Activated CD4-positive, CD25-positive, alpha-beta regulatory T cell treated with anti-CD3 and anti-CD28 coated beads, Interleukin-2, amount 50 U/mL, for 16 hours (primary cell): ENCODE measurements at places on chromosomes 3 and 15.

GRCh38 chr15:76996526-76997401 is 1.8 kb downstream of the PSTPIP1 start:
- DNase-seq, result peak; percentile 16

DNA sequence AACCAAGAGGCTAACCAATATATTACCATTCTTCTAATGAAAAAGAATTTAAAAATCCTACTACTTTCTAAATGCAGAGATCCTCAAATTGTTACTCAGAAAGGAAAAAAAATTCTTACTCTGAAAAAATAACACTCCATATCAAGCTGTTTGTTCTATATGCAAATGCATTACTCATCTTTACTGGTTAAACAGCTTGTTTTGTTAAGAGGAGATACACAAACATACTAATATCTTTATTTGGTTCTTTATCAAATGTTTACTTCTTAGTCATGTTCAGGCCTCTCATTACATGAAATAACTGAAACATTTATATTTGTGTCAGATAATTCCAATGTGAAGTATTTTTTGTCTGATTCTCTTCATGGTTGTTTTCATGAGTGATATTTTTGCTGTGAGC is 146.8 kb downstream of the PCCB start:
- no peak for DNase-seq

- DNase-seq, result no peak
Measured at GRCh38 chr3:78919021-78919755, 848.6 kb downstream of the ROBO1 start.

GRCh38 chr3:116929505-116930222 is 220.1 kb downstream of the TUSC7 start:
- no peak for DNase-seq

DNA sequence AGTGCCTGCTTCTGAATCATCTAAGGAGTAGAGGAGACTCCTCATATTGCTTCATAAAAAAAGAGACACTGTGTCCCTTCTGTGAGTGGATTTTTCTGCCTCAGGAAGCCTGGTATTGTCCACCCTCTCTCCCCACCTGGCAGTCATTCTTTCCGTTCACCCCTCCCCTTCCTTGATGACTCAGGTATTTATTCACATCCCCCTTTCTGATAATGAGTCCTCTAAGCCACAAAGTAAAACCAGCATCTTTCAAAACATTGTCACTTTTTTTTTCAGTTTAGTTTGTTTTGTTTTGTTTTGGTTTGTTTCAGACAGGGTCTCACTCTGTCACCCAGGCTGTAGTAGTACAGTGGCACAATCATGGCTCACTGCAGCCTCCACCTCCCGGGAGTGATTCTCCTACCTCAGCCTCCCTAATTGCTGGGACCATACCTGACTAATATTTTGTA is 65.2 kb upstream of the UBE2E1 start:
- DNase-seq, result no peak

- no peak for DNase-seq
Measured at GRCh38 chr3:193977622-193978021, 158.3 kb upstream of the HES1 start.

DNA sequence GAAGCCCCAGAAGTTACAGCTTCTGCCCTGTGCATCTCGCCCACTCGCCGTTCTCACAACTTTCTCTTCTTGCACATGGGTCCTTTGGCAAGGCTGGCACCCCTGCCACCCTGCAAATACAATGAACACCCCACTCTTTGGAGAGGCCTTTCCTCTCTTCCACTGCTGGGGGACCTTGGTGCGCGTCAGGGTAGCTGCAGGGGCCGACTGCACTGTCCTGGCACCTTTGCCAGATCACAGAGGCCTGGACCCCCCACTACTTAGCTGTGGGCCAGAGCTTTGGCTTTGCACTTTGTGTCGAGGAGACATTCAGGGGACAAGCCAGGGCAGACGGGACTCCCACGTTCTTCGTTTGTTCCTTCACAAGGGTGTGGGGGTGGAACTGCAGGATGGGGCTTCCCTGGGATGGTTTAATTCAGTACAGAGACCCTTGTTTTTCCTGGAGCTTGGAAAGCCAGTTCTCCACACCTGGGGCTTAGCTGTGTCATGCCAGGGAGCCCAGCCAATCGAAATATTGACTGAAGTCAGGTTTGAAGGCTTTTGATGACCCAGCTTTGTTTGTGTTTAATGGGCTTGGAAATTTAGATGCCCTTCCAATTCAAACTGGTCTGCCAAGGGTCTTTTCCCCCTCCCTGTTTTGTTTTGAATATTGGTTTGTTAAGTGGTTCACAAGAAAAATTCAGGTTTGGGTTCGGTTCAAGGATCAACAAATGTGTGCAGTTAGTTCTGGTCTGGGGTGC is 256.1 kb upstream of the TLE3 start:
- DNase-seq, result no peak

GRCh38 chr3:119551598-119551997 is 7.8 kb downstream of the CD80 start:
- no peak for DNase-seq

GRCh38 chr3:181839039-181839915 is 127.6 kb downstream of the SOX2 start:
- DNase-seq, result no peak

DNA sequence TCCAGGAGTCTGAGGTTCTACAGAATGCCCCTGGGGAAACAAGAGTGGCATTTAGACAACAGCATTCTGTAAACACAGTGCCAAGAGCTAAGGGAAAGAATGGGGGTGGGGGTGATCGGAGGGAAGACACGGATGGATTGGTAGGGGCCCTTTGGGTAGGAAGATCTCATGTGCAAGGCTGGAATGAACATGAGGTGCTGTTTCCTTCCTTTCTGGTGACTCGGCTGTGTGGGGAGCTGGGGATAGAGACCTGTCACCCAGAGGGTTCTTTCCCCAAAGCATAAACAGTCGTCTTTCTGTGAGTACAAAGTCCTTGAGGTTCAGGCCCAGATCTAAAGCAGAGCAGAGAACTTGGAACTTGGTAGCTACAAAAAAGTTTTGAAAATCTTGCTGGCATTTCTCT is 11.7 kb downstream of the TPM1 start:
- DNase-seq, result no peak

- no peak for DNase-seq
Measured at GRCh38 chr15:84773716-84774115, 25.3 kb downstream of the ZNF592 start.

GRCh38 chr15:70150405-70150747 is 52.7 kb upstream of the TLE3 start:
- DNase-seq, result no peak

- DNase-seq, result no peak
Measured at GRCh38 chr15:66131831-66132230, 121.7 kb downstream of the MEGF11 start.

DNA sequence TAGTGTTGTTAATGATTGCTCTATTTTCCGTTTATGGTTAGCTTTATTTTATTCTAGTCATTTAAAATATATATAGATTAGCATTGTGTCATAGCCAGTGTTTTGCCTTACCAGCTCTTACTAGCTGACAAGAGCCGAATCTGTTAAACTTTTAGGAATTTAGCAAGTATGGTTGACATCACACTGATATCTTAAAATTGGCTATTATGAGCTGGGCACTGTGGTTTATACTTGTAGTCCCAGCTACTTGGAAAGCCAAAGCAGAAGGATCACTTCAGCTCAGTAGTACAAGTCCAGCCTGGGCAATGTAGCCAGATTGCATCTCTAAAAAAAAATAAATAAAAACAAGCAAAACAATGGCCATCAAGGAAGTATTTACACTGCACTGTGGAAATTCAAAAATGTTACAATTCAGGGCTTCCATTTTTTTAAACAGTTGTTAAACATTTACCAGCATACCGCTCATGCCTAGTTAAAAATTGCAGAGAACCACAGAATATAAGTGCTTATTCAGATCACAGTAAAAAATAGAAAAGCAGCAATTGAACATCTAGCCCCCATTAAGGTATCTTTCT is 208.4 kb upstream of the CGNL1 start:
- no peak for DNase-seq

GRCh38 chr3:156158656-156159295 is 38.4 kb downstream of the KCNAB1 start:
- DNase-seq, result no peak

GRCh38 chr3:170723241-170723640 is 137.4 kb upstream of the SLC7A14 start:
- DNase-seq, result no peak

GRCh38 chr3:113431811-113432210 is 9.5 kb downstream of the CFAP44 start:
- no peak for DNase-seq

DNA sequence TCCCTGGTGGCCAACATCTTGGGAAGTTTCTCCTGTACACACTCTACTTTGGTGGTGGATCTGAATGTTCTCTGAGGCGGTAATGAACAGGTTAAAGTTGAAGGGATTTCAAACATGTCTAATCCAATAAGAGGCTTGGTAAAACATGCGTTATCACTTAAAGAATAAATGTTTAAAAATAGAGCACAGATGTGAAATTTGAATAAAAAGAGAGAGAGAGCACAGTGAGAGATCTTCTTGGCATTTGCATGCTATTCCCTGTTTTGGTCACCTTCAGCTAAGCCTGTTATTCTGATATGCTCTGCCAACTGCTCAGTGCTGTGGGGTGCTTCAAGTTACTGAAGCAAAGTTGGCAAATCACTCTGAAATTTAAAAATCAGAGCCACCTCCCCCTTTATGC is 237.7 kb upstream of the WNT5A start:
- no peak for DNase-seq

- DNase-seq, result no peak
Measured at GRCh38 chr15:47718497-47719437, 1.5 kb downstream of the SEMA6D start.

DNA sequence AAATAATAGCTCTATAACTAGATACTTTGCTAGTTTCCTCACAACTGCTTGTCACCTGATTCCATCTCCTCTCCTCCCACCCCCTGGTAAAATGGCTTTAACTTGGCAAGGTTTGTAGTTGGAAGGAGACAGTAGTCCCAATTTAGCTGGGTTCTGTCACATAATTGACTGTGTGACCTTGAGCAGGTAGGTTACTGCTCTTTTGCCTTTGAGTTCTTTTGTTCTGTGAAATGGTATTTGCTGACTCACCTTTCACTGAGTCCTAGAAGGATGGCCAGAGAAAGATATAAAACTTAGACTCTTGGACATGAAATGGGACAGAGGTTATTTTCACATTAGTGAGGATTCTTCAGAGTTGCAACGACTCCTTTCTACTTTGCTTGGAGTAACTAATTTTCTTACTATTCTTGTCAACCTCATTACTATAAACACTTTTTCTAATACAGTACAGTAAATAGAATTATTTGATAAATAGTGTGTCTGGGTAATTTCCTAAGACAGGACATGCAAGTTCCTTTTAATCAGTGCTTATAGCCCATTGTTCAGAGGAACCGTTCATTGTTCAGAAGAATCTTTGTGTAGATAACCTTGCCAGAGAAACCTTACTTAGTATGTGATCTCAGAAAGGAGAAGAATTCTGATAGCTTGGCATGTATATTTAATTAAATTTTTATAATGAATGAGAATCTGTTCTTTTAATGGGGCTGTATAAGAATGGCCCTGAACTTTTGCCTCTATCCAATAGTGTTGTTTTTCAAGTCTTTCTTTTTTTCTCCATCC is 14.3 kb downstream of the AKAP13 start:
- DNase-seq, result no peak

- no peak for DNase-seq
Measured at GRCh38 chr3:149216193-149216869, 5.3 kb downstream of the CP start.

- no peak for DNase-seq
Measured at GRCh38 chr15:54518156-54518882, 540.1 kb downstream of the UNC13C start.

DNA sequence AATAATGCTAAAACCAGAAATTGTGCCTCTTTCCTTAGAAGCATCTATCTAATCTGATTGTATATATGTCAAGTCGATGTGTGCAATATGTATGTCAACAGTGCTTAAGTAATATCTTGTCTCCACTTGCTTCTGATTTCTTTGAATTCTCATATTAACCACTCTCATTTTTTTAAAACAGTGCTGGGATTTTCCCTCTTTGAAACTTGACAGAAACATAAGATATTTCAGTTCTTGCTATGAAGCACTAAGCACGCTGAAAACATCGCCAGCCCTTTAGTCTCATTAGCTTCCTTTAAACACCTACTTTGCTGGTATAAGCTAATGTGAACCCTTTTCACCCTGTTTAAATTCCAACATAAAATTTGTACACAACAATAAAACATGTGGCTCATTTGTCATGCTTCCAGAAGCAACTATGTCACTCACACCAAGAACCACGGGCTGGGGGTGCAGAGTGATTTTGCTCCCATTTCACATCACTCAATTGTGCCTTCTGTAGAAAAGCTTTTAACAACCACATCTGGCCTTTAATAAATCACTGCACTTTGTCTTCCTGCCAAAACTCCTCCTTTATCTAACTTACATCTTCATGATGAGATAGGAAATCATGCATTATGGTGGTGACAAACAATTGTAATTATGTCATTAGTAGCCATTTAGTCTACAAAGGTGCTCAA is 185.2 kb downstream of the FOXP1 start:
- no peak for DNase-seq
